ENCODE measurements at places on chromosomes 4 and X.

- no peak for DNase-seq
These were observed 390.8 kb upstream of the BOD1L1 start for GRCh38 chr4:14018191-14018853.

DNA sequence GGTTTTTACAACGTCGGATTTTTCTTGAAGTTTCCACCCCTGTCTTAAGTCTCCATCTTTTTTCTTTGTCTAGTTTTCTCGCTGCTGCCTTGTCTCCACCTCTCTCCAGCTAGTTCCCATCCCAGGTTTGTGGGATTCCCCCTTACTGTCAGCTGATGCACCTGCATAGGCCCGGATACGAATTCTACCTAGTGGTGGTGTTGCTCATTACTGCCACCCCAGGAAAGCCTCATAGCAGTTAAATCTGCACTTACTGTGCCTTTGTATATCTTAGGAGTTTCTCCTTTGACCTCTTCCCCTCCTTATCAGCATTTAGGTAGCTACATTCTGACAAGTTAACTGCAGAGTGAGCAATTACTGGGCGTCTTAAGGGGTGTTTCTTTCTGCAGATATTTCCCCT is 1693.1 kb upstream of the TENM3 start:
- DNase-seq, result no peak

DNA sequence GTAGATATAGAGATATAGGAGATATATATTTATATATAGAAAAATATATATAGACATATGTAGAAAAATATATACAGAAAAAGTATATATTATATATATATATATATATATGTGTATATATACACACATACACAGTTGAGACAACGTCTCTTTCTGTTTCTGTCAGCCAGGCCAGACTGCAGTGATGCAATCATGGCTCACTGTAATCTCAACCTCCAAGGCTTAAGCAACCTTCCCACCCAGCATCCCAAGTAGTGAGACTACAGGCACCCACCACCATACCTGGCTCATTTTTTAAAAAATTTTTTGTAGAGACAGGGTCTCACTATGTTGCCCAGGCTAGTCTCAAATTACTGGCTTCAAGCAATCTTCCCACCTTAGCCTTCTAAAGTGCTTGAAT is 426.3 kb downstream of the GPM6A start:
- no peak for DNase-seq

DNA sequence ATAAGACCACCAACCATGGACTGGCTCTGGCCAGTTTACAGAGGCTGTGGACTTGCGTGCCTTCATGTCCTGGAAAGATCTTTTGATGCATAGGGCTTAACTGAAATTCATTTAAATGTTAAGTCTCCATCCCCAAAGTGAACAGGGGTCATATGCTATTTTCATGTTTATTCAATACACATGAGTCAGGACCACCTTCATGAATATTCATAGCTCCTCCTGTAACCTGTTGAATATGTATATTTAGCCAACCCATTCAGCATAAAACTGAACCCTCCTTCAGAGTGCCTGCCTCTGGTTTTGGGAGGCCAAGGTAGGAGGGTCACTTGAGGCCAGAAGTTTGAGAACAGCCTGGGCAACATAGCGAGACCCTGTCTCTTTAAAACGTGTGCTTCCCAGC is 7.1 kb downstream of the CTPS2 start:
- DNase-seq, result no peak

DNA sequence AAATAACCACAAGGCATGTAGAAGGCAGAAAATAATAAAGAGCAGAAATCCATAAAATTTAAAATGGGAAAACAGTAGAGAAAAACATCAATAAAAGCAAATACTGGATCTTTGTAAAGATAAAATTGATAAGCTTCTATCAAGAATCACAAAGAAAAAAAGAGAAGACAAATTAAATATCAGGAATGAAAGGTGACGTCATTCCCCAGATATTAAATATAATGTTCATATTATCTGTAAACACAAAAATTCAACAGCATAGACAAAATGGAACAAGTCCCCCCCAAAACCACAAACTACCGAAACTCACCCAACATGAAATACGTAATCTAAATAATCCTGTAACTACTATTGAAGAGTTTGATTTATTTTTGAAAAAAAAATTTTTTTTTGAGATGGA is 30.5 kb upstream of the FAM120C start:
- no peak for DNase-seq

DNA sequence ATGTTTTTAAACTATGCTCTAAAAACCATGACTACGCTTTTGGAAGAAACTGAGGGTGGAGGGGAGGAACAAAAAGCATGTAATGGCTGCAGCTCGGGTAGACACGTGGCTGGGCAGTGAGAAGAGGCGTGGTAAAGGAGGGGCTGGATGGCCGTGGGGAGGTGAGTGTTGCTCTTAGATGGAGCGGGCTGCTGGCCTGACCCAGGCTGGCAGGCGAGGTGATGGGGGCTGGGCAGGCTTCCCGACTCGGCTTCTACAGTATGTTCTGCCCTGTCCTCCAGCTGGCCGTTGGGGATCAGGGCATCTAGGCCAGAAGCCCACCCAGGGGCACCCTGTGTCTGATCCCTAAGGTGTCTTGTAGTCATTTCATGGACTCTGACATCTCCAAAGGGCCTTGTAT is 60.7 kb downstream of the EFHC2 start:
- no peak for DNase-seq

- DNase-seq, result peak; percentile 89
These were observed at the start of gene DGKQ for GRCh38 chr4:973431-974397. TSS of gene DGKQ (minus strand) at chr4:973569. CDS start at chr4:973482, 87 bp downstream.

DNA sequence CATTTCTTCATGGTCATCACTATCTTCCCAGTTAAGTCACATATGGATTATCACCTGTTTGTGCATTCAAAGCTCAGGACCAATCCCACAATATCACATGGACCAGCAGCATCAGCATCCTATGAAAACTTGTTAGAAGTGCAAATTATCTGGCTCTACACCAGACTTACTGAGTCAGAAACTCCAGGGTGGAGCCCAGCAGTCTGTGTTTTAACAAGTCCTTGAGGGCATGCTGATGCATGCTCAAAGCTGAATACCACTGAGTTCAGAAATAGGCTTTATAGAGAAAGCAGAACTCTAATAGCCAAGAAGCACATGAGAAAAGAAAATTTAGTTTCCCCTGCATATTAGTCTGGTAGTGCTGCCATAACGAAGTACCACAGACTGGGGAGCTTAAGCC is 62.4 kb upstream of the GABRQ start:
- no peak for DNase-seq

DNA sequence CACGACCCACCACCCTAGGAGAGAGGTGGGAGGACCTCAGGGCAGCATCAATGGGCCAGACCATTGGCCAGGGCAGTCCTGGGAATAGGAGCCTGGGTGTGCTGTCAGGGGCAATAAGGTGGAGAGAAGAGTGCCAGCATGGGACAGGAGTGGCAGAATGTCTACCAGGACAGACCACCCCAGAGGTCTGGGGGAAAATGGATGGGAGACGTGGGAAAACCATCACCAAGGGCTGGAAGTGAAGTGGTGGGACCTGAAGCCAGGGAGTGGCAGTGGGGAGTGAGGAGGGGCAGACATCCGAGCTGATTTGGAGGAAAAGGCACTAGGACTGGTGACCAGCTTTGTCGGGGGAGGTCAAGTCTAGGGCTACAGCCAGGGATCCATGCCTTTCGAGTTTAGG is 993 bp downstream of the EVC2 start:
- no peak for DNase-seq

DNA sequence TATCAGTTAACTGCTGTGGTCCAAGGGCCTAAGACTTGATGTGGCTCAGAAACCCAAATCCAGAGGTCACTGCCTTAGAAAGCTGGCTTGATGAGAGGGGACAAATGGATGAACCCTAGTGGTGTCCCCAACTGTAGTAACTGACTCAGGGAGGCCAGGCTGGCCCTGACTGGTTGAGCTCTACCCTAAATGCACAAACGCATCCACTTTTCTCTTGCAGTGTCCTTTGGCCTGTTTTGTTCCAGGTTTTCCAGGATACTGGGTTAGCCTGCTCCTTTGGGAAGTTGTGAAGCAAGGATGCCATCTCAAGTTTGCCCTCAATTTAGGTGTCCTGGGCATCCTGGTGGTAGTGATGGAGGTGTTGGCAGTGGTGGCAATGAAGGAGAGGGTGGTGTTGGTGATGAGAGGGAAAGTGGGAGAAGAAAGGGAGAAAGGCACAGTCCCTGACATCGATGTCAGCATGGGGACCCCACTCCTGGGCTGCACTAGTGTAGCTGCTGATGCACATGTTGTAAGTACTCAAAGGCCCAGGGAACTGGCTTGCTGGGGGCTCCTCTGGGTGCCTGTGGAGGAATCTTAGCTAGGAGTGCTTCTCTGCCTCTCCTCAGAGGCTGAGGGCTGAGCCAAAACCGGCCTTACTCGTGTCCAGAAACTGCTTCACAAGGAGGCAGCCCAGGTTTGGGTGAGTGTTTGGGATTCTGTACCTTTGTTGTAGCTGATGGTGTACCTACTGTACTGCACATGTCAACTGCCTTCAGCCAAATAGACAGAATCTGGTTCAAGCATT is 2.9 kb upstream of the HAND2 start:
- no peak for DNase-seq

GRCh38 chr4:61909031-61909430 is 708.9 kb downstream of the ADGRL3 start:
- no peak for DNase-seq

DNA sequence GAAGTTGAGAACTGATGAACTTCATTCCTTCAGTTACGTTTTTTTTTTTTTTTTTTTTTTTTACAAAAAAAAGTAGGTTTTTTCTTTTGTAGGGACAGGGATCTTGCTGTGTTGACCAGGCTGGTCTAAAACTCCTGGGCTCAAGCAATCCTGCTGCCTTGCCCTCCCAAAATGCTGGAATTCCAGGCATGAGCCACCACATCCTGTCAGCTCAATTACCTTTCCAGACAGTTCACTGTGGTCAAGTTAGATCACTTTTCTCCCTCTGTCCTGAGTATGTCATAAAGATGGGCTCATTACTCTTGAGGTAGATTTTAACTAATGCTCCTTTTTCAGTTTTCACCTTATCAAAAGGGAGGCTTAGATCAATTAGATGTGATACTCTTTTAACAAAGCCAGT is 10.8 kb upstream of the NR3C2 start:
- no peak for DNase-seq

GRCh38 chrX:129875669-129876068 is 30.3 kb upstream of the UTP14A start:
- no peak for DNase-seq

- DNase-seq, result no peak
These were observed 10.3 kb downstream of the OCIAD1 start for GRCh38 chr4:48841045-48841827.

DNA sequence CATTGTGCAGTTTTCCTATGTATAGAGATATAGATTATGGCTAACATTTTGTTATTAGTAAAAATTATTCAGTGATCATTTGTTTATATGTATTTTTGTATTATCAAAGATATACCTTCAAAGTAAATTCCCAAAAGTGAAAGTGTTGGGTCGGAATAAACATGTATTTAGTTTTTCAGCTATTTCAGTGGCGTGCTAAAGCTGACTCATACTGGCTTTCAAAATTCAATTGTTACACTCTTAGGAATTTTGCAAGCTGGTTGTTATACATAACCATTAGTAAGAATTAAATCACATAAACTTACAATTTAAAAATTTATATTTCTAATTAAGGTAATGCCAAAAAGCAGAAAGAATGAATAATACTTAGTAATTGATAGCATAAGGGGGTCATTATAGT is 288.4 kb upstream of the NRK start:
- no peak for DNase-seq

GRCh38 chr4:57184378-57185029 is 74.3 kb upstream of the IGFBP7 start:
- no peak for DNase-seq

DNA sequence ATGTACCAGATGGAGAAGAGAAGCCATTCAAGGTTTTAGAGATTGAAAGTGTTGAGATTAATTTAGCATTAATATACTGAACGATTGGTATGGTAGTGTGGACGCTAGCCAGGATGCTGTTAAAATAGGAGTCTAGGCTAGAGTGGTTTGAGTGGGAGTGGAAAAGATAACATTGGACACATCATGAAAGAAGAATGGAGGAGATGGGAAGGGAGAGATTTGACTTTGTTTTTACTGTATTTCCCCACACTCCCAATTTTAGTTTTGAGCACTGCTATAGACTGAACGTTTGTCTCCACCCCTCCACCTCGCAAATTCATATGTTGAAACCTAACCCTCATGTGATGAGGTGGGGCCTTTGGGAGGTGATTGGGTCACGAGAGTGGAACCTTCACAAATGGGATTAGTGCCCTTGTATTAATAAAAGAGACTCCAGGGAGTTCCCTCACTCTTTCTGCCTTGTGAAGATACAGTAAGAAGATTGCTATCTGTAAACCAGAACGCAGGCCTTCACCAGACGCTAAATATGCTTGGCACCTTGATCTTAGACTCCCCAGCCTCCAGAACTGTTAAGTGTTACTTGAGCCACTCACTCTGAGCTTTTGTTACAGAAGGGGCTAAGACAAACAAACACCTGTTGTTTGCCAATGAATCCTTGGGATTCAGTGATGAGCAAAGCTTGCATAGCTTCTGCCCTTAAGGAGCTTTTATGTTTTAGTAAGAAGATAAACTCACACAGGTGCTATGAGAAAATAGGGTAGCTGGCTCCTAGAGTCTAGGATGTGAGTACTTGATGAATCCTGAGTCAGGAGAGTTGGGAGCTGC is 25.8 kb downstream of the USP9X start:
- DNase-seq, result no peak

DNA sequence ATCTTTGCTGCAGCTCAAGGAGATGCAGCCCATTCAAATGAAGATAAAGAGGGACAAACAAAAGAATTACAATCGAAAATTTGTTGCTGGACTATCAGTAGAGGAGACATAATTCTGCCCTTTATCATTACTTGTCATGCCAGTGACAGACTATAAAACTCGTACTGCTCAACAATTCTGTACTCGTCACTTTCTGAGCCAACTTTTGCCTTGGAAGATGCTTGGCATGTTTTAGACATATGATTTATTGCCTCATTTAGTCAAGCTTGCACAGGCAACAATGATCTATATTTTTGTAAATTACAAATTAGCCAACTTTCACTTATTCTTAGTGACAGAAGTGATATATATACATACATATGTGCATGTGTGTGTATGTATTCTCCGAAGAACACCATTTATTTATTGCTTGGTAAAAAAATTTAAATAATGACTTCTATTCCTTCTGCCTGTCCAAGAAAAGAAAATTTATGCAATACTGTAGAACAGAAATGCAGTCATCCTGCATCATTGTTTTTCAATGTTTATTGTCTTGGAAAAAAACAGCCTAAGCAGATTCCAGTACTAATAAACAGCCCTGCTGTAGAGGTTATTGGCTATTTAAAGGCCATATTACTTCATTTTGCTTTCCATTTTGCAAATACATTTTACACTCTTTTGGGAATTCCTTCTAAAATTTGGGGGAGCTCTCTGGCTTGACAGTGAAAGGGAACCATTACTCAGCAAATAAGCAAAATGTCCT is 374.9 kb upstream of the GALNT7 start:
- no peak for DNase-seq

GRCh38 chr4:112940336-112940735 is 109.1 kb upstream of the ANK2 start:
- no peak for DNase-seq

- DNase-seq, result no peak
These were observed 359.1 kb downstream of the DACH2 start for GRCh38 chrX:86507331-86507730.

- DNase-seq, result no peak
These were observed 90.5 kb upstream of the PRPS2 start for GRCh38 chrX:12700745-12701144.

Measured in stimulated activated CD4-positive, alpha-beta T cell treated with anti-CD3 and anti-CD28 coated beads, Interleukin-1b, Interleukin-23, amount 100 ng/mL, for 4 hours (primary cell).